ENCODE measurements at places on chromosomes 5 and 9.

DNA sequence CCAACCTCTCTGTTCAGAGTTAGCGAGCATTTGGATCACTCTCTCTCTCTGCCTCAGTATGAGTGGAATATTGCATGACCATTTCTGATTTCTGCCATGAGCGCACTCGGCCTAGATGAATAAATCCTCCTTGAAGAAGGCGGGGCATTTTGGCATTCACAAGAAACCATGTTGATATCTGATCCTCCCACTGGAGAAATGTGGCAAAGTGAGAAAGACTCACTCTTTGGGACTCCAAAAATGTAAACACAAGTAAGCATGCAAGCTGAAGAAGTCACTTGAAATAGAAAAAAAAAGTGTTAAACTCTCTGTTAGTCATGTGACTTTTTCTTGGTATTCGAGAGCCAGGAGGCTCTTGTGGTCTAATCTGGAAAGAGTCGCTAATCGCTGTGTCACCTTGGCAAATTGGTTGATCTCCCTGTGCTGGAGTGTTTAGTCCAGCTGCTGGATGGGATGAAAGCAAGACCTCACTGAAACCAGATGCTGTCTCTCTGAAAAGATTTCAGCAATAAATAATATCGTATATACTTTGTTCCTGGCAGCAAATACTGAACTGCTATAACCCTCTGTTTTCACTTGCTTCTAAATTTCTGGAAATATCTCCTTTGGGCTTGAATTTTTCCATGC is 95.5 kb downstream of the GHR start:
- H3K27me3 ChIP-seq, result no peaks in the 10 kb centered on the region
- no peaks in the 10 kb centered on the region for H3K4me1 ChIP-seq
- no peak overlapping the region for H3K4me3 ChIP-seq
- DNase-seq, result no peak
- H3K27ac ChIP-seq, result no peak overlapping the region
- no peaks in the 10 kb centered on the region for H3K36me3 ChIP-seq

- H3K4me1 ChIP-seq, result no peaks in the 10 kb centered on the region
- no peak overlapping the region for H3K27ac ChIP-seq
- no peak for DNase-seq
- H3K36me3 ChIP-seq, result no peaks in the 10 kb centered on the region
- no peaks in the 10 kb centered on the region for H3K27me3 ChIP-seq
Measured at GRCh38 chr5:58759745-58760144, 176.9 kb downstream of the RAB3C start.

GRCh38 chr5:82662340-82662739 is 384.2 kb upstream of the RPS23 start:
- H3K36me3 ChIP-seq, result no peaks in the 10 kb centered on the region
- no peak overlapping the region for H3K4me3 ChIP-seq
- no peak overlapping the region for H3K27ac ChIP-seq
- DNase-seq, result no peak
- no peaks in the 10 kb centered on the region for H3K27me3 ChIP-seq

GRCh38 chr5:6487081-6487480 is 38.4 kb downstream of the UBE2QL1 start:
- peaks cover 9% of the 10 kb centered on the region for H3K27me3 ChIP-seq
- no peak overlapping the region for H3K27ac ChIP-seq

- H3K27me3 ChIP-seq, result no peaks in the 10 kb centered on the region
- no peak overlapping the region for H3K4me3 ChIP-seq
- peaks cover 1% of the 10 kb centered on the region for H3K36me3 ChIP-seq
- H3K27ac ChIP-seq, result no peak overlapping the region
Measured at GRCh38 chr5:76204713-76205112, 121.5 kb downstream of the SV2C start.

- no peak for DNase-seq
- no peaks in the 10 kb centered on the region for H3K4me1 ChIP-seq
- no peaks in the 10 kb centered on the region for H3K27me3 ChIP-seq
- H3K4me3 ChIP-seq, result no peak overlapping the region
- no peak overlapping the region for H3K27ac ChIP-seq
Measured at GRCh38 chr9:133286523-133286922, 11.5 kb upstream of the ABO start.

DNA sequence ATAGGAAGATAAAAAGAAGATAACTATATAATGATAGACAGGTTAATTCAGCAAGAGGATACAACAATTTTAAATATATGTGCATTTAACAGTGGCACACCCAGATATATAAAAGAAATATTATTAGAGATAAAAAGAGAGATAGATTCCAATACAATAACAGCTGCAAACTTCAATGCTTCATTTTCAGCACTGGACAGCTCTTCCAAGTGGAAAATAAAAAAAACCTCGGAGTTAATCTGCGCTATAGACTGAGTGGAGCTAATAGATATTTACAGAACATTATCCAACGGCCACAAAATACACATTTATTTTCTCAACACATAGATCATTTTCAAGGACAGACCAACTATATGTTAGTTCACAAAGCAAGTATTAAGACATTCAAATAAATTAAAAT is 1229.5 kb upstream of the CDH6 start:
- H3K4me3 ChIP-seq, result no peak overlapping the region
- no peaks in the 10 kb centered on the region for H3K4me1 ChIP-seq
- DNase-seq, result no peak
- H3K36me3 ChIP-seq, result no peaks in the 10 kb centered on the region
- H3K27ac ChIP-seq, result no peak overlapping the region

DNA sequence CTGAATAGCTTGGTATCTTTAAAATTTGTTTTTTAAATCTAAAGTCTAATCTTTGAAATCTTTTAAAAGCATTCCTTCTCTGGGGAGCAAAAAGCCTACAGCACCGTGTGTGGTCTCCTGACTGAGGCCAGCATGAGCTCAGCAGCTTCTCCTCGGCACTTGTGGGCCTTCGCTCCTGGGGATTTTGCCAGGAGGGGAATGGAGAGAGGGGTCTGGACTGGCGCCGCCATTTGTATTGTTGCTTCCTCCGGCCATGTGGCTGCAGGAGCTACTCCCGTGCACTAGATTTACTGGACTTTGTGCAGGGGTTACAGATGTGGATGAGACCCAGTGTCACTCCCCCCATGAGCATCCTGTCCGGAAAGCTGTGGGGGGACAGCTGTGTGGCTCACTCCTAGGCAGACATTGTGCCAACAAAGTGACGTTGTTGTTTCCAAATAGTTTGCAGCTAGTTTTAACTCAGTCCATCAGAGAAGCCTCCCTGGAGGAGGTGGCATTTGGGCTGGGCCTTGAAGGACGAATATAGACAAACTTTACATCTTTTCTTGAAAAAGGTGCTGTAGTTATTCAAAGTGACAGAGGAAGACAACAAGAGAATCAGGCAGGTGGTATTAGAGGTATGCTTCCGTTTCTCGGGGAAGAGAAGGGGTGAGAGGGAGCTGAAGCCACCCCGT is 6.6 kb downstream of the OLFM1 start:
- H3K27me3 ChIP-seq, result peaks cover 29% of the 10 kb centered on the region
- peaks cover 8% of the 10 kb centered on the region for H3K36me3 ChIP-seq
- DNase-seq, result no peak
- no peak overlapping the region for H3K4me3 ChIP-seq

DNA sequence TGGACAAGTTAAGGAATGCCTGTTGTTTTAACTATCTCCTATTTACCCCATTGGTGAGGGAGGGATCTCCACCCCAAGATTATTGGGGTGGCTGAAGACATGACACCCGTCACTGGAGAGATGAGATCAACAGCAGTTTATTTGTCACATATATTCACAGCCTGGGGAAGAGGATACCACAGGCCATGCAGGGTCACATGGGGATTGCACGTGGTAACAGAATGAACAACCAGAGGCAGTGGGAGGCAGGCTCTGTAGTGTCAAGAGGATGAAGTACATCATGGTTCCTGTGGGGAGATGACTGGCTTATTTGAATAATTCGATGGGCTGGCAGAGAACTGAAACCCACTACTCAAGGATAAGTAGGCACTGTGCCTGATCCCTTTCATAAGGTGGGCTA is 18.6 kb upstream of the SHISAL2B start:
- H3K36me3 ChIP-seq, result no peaks in the 10 kb centered on the region
- no peak for DNase-seq
- no peak overlapping the region for H3K27ac ChIP-seq
- no peak overlapping the region for H3K4me3 ChIP-seq

DNA sequence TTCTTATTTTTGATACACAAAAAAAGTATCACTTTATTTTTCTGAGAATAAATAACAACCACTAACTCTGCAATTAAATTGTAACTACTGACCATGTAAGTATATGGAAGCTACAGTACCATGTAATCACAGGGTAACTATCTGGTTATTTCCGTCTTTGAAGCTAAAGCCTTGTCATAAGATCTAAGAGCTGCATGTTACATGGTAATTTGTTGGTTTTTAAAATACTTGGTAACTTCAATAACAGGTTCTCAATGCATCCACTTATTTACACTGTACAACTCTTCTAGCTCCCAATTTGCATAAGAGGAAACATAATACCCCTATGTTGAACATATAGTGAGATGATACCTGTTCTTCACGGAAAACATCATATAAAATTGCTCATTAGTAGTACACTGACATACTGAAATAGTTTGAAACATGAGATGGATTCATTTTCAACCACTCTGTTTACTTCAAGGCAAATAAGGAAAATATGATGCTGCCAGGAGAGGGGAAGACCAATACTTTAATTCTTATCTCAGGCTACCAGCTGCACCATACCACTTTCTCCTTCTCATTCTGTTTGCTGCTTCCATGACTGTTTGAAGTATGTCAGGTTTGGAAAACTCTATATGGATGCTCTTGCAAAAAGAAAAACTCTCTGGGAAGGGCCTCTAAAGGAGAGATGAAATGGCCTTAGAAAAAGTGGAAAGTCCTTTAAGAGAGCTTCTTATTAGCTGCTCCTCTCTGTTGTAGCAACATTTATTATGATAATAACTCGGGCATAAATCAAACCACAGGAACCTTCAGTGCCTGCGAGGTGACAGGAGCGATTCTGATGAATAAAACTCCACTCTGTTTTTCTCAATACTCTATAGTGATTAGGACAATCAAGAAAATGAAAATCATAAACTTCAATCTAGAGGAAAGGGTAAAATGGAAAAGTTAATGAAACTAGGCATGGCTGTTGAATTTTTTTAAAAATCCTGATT is 150.2 kb downstream of the KIAA0825 start:
- peaks cover 31% of the 10 kb centered on the region for H3K4me1 ChIP-seq
- H3K27ac ChIP-seq, result no peak overlapping the region
- H3K27me3 ChIP-seq, result no peaks in the 10 kb centered on the region
